ENCODE measurements at places on chromosomes 1 and 21.

GRCh38 chr1:207821464-207822045 is 69.7 kb downstream of the CD46 start:
- no peak for DNase-seq

- no peak for DNase-seq
Measured at GRCh38 chr21:35504951-35505466, 455.9 kb upstream of the RUNX1 start.

- peak; percentile 55 for DNase-seq
Measured at GRCh38 chr1:50333595-50333974, 89.7 kb downstream of the DMRTA2 start.

- DNase-seq, result peak; percentile 41
Measured at GRCh38 chr1:169049258-169049938, 57.1 kb upstream of the ATP1B1 start.

DNA sequence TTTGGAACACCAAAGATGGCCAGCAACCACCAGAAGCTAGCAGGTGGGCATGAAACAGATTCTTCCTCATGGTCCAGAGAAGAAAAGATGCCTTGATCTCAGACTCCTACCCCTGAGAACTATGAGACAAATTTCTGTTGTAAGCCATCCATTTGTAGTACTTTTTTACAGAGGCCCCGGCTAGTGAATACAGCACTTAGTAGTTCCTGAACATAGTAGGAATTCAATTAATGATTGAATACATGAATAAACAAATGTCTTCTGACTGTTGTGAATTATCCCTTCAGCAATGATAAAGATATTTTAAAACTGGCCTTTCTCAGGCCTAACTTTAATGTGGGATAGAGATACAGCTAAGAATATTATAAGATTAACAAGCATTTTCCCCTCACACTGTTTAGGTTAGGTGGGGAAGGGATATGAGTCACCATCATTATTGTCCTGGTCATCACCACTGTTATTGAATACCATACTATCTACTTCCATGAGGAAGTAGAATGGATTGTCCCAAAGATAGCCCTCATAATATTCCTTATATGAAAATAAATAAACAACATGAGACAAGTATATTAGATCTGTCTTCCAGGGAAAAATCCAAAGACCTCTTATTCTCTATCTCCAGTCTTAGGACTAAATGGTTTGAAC is 51.4 kb downstream of the ADCY10 start:
- no peak for DNase-seq

- no peak for DNase-seq
Measured at GRCh38 chr1:30818568-30819243, 61.1 kb upstream of the LAPTM5 start.

- DNase-seq, result no peak
Measured at GRCh38 chr21:35652196-35652595, 408.1 kb downstream of the SETD4 start.

DNA sequence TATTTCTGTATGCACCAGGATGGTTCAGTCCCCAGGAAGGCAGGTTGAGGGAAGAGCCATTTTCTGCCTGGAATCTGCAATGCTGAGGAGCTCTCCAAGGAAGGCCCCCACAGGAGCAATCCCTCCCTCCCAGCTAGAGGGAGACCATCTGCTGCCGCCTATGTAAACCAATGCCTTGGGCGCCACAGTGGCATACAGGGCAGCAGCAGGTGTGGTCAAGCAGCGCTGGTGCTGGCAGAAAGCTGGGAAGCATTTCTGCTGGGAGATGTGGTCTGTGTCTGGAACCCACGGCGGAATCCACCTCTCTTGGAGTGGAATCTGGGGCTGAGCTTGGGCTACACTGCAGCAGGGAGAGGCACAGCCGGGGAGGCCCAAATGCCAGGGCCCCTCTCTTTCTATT is 283.3 kb downstream of the RRAGC start:
- DNase-seq, result no peak

DNA sequence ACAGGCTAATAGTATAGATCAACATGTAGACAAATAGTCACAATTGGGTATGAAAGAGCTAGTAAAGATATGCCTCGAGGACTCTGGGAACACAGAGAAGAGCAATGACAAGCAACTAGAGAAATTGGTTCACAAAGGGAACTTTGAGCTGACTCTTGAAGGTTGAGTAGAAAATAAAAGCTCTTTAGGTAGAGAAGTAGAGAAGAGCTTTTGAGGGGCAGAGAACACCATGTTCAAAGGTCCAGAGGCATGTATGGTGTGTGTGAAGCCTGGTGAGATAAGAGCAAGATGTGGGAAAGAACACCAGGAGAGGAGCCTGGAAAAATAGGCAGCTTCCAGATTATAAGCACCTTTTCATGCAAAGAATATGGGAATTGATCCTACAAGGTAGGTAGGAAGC is 109.7 kb upstream of the MAGI3 start:
- DNase-seq, result no peak

DNA sequence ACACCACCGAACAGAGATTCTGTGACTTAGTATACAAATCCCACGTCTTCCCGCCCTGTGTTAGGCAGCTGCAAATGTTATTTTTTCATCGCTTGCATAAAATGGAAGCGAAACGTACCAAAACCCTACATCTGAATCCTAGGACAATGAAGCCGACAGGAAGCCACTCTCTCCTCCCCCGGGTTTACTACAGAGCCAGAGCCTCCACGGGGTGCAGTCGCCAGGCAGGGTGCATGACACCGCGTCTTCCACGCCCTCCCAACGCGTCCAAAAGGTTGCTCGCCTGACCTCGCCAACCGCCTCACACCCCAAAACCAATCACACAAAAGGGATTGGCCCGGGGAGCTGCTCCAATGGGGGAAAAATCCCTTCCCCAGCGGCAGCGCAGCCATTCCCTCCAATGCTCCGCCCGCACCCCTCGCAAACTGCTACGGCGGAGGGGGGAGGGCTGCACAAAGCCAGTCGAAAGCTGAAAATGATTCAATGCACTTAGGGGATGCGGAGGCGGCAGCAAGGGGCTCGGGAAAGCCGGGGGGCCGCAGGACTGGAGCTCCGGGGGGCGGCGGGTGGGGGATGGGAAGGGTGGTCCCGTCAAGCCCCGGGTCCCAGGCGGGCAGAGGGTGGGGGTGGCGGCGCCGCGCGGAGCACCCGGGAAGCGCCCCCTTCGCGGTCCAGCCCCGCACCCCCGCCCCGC is 701 bp downstream of the CEP170 start:
- DNase-seq, result peak; percentile 65

GRCh38 chr1:171061425-171062143 is 29.1 kb upstream of the FMO3 start:
- no peak for DNase-seq

- no peak for DNase-seq
Measured at GRCh38 chr1:158059984-158060383, 66.5 kb downstream of the KIRREL1 start.

DNA sequence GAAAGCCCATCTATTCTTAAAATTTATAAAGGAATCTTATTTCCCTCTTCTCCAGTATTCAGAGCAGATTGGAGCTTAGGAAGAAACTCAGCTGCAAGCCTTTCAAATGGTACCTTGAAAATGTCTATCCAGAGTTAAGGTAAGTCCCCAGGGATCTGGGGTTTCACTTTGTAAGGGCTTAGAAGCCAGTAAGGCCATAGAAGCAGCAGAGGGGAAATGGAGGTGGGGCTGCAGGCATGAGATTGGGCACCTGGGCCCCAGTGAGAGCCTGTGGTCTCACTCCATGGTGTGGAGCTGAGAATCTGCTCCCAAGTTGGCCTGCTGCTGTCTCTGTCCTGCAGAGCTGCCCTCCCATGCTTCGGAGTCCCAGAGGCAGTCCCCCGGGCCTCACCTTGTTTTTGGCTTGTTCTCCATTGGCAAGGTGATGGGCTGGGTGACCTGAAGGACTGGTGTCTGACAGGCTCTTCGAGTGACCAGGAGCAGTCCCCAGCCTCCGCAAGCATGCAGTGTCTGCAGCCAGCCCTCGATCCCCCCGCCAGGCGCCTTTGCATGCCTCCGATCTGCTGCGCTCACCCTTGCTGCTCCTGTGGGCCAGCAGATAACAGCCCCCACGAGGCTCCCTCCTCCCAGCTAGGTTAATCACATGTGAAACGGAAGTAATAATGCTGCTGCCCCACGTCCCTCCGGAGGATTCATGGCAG is 163.1 kb downstream of the PGBD5 start:
- no peak for DNase-seq

- DNase-seq, result no peak
Measured at GRCh38 chr1:246160374-246160773, 346.7 kb downstream of the SMYD3 start.

- no peak for DNase-seq
Measured at GRCh38 chr1:81340239-81340638, 460.5 kb upstream of the ADGRL2 start.

DNA sequence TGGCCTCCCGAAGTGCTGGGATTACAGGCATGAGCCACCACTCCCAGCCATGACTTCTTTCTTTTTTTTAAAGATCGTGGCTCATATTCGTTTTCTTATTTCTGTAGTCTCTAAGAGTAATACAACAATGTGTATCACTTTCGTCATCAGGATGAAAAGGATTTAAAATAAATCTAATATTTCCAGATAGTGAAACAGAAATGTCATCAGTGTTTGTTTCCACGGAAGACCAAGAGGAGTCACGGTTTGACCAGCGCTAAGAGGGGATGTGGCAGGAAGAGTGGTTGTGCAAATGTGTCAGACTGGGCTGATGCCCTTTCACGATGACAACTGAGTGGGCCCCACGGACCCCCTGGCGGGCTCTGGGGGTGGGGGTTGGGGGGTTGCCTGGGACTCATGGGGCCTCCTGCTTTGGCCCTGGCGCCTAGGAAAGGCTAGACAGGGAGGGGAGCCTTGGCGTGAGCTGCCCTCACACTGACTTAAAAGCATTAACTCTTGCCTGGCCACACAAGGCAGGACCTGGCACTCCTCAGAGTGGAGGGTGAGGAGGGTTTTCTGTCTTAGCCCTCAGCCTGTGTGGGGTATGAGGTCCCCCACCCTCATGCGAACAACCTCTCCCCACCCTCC is 8.4 kb downstream of the SOX13 start:
- DNase-seq, result no peak

DNA sequence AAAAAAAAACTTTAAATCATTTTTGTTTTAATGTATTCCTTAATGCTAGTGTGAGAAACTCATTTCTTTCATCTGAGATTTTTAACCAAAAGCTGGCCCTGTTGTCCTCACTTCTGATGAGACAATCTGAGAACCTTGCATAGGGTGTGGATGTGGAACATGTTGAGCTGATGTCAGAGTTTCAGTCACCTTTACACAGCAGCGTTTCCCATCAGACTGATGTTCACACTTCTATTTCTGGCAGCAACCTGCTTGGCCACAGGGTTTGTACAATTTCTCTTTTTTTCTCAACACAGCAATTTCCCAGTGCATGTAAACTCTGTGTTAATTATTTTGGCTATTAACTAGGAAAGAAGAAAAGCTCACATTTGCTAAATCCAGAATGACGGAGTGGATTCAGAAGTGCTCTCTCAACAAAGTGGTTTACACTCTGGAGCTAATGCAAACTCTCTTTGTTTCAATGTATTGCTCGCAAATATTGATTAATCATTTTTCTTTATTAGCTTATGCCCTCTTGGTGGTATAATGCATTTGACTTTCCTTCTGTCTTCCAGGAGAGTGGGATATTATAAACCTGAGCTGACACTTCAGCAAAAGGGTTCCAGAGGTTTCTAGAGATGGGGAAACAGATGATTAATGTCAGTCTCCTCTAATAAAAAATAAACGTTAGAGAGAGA is 70.5 kb upstream of the HSPA13 start:
- DNase-seq, result peak; percentile 22

GRCh38 chr1:155177192-155177917 is 3.7 kb downstream of the TRIM46 start:
- DNase-seq, result peak; percentile 50

DNA sequence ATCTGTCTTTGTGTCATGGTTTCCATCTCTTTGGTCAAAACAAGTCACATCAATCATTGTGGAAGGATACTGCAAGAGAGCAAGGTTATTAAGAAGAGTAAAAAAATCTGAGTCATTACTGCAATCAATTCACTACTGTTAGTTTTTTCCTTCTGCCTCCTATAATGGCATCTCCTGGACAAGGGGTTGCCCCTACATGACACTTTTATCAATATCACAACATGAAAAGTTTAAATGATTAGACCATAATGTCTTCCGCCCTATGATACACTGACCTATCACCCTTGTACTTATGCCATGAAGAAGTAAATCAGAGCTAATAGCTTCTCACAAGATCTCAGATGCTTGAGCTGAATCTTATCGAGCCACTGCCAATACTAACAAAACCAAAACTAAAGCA is 223.9 kb downstream of the KCNK2 start:
- no peak for DNase-seq

GRCh38 chr1:12851779-12852178 is 3.3 kb upstream of the HNRNPCL1 start:
- DNase-seq, result peak; percentile 2

- no peak for DNase-seq
Measured at GRCh38 chr1:179825206-179825605, 52.4 kb downstream of the TOR1AIP2 start.

GRCh38 chr21:44375281-44375651 is 21.8 kb downstream of the TRPM2 start:
- no peak for DNase-seq

DNA sequence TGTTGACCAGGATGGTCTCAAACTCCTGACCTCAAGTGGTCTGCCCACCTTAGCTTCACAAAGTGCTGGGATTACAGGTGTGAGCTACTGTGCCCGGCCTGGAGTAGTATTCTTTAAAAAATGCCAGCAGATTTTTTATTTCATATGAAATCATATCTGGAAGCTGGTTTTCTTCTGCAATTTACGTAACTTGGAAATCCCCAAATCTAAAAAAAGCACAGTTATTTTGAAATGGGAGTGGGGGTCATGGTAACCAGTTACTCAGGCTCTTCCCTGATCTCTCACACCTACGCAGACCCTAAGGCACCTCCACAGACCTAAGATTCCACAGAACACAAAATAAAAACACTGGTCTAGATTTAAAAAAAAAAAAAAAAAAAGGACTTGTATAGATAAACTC is 219.8 kb downstream of the DAB1 start:
- peak; percentile 14 for DNase-seq

DNA sequence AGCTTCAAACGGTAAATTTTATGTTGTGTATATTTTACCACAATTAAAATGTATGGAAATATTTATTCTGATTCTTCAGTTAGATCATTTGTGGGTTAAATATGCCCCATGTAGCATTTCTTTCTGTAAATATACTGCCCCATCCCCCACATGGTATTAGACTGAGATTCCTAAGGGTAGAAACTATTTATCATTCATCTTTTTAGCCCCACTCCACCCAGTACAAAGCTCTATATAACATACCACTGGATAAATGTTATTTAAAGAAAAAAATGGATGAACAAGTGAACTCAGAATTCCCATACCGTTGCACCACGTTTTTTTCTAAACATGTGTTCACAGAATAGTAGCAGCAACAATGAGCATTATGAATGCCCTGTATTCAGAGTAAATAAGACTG is 234.0 kb upstream of the IRF2BP2 start:
- no peak for DNase-seq

- DNase-seq, result no peak
Measured at GRCh38 chr1:10857687-10858086, 61.2 kb upstream of the CASZ1 start.

GRCh38 chr1:63868268-63868781 is 94.5 kb downstream of the ROR1 start:
- DNase-seq, result peak; percentile 95

GRCh38 chr1:53892911-53893310 is 1.1 kb upstream of the DIO1 start:
- no peak for DNase-seq

GRCh38 chr1:58003988-58004387 is 542.5 kb downstream of the OMA1 start:
- DNase-seq, result no peak

GRCh38 chr1:76330991-76331603 is 256.6 kb downstream of the ST6GALNAC3 start:
- peak; percentile 75 for DNase-seq
